ENCODE measurements at places on chromosomes 13 and 19. TPM values are rescaled to one million over a fixed set of nuclear protein-coding genes. Genes with fewer than 3 reads are reported as not detected.

- DNase-seq = no peak
Observed at GRCh38 chr13:109626386-109627171, 159.8 kb downstream of the IRS2 start.

The TEX26 gene
- total RNA-seq = not detected

- no peak for DNase-seq
Observed at GRCh38 chr13:41589434-41589833, 132.1 kb downstream of the RGCC start.

DNA sequence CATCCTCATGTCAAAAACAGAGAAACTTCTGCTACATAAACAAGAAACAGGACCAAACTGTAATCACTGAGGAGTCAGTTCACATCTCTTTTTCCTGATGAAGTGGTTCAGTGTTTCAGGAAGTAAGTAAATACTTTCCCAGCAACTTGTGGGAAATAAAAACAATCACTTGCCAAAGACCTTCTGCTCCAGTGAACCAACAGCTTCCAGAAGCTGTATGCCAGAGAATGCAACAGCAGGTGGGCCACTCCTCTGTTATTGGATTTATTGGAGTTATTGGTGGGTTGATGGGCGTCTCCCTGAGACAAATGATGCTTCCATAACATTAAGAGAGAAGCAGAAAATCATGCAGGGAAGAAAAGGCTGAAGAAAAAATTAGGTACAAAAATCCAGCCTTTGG lies 9.9 kb downstream of the SLC6A16 start:
- no peak for DNase-seq

DNA sequence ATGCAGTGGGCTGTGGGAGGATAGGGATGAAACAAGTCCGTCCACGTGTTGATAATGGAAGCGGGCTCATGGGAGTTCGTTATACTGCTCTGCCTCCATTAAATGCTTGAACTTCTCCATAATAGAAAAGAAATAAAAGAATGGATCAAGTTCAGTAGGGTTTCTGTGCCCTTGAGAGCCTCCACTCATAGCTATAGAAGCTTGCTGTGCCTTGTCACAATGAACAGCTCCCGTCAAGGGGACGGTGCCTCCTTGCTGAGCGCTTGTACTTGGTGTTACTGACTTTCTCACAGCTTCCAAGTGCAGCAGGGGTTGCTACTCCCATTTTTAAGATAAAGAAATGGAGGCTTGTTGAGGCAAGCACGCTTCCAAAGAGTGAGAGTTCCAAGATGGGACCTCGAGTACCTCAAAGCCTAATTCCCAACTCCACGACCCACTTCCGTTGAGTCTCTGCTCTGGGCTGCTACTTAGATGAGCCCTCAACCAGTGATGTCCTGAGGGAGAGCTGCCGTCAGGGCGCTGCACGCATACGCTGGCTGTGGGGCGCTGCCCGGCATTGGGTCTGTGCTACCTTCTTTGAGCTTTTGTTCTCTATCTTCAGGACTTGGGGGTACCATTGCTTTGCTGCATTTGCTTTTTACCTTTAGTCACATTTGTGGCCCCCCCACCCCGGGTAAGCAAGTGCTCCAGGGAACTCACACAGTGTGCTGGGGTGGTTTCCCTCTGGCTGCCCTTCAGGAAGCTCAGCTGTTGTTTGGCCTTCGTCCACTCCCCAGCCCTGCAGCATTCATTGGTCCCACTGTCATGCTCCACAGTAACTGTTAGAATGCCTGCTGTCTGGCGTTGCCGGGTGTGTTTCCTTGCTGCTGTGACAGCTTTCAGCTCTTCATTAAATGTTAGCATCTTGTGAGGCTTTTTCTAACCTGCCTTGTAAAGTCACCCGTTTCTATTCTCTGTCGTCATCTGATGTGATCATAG lies 9.5 kb downstream of the SNRNP70 start:
- no peak for DNase-seq

- DNase-seq = no peak
Observed at GRCh38 chr13:77544758-77545338, 9.3 kb downstream of the SCEL start.

DNA sequence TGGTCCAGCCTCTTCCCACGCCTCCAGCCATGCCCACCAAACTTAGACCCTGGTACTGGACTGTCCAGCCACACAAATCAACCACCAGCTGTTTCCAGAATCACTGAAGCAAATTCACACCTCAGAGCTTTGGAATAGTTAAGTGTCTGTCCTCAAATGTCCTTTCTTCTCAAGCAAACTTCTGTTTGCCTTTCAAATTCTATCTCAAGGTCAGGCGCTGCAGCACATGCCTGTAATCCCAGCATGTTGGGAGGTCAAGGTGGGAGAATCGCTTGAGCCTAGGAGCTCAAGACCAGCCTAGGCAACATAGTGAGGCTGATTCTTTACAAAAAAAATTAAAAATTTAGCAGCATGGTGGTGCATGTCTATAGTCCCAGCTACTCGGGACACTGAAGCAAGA lies 19.4 kb upstream of the PRODH2 start:
- DNase-seq = no peak
